Thyroid gland (tissue), 4 donors: ENCODE measurements at places on chromosomes 3 and 15.

GRCh38 chr3:195879416-195880036 lies 28.8 kb downstream of the TNK2 start:
- DNase-seq, result no peak

GRCh38 chr3:65540666-65541065 lies 498.1 kb downstream of the MAGI1 start:
- DNase-seq, result no peak

GRCh38 chr15:69724333-69724732 lies 271.7 kb downstream of the RPLP1 start:
- no peak for DNase-seq

DNA sequence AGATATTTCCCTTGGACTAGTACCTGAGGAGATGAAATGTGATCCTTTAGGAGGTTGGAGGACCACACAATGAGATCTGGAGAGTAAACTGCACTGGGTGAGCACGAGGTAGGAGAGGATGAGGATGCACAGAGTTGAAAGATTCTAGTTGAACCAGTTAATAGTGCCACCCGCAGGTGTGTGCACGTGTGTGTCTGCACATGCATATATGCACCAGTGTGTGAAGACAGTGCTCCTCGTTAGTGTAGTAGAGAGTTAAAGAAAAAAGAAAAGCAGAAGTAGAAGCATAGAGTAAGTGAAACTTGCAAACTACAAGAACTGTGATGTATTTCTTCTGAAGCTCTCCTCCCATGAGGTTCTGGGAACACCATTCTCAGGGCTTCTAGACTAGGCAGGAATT lies 8.4 kb downstream of the MED12L start:
- no peak for DNase-seq

DNA sequence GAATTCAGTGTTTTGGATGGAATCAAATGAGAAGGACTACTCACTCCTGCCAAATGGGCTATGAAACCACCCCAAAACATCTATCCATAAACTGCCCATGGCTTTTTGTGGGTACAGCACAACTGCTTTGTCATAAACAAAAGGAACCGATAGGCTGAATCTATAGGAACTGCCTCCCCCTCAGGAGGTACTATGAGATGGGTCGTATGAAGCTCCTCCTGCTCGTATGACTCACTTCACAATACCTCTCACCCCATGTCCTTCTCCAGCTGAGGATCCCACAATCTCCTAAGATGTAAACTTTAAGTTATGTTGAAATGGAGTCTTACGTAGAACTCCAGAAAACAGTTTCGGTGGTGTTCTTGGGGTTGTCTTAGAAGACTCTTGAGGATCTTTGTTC lies 129.9 kb upstream of the SAMMSON start:
- no peak for DNase-seq

DNA sequence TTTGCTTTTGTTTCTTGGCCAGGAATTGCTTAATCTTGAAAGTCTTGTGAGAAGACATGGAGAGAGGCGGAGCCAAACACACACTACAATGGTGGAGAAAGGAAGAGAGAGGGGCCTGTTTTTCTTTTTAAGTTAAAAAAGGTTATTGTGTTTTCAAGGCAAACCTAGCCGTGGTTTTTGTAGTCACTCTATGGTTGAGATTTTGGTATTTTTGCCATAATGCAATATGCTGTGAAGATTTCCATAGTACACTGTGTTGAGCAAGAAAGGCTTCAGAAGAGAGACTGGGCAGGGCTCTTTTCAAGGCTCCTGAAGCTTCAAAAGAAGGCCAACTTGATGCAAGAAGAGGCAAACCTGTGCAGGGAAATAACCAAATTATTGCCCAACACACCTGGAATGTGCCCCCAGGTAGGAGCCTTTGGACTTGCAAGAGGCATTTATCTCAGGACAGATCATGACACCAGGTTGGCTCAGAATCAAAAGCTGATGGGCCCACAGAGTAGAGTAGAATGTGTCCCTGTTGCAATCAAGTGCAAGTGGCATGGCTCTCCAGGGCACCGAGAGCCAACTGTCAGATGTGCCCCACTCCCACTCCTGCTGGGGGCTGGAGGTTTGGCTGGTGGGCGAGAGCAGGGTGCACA lies 22.1 kb downstream of the AMOTL2 start:
- peak; percentile 45 for DNase-seq

GRCh38 chr3:45618081-45618509 lies 23.5 kb downstream of the LIMD1 start:
- peak; percentile 92 for DNase-seq
